ENCODE measurements at places on chromosomes 5 and 9.

DNA sequence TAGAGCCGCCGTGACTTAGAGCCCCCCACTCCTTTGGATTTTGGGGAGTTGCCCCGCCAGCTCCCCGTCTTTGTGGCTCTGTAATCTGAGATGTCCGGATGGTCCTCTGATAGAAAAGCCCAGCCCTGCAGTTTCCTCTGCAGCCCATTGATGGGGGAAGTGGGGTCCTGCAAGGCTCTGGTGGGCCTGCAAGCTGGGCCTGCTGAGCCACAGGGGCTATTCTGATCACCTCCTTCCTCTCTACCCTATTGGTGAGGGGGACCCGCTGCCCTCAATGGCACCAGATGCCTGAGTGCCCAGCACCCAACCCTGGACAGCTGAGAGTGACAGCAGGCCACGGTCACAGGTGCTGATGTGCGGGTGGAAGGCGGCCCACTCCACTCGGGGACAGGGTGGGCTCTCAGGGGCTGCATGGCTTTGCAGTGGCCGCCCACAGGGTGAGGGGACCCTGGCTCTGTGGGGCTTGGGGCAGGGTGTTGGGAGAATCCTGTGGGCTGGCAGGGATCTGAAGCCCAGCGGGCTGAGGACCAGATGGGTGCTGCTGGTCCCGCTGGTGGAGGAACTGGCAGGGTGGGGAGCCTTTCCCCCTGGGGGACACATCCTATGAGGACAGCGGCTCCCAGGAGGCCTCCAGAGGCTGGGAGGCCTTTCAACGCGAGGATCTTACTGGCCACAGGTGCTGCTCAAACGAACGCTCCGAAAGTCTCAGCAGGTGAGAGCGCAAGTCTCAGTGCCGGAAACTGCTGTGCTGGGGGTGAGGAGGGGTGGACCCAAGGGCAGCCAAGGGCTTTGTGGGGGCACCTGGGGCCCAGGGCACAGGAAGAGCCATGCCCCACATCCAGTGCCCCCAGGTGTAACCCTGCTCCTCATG, 30.0 kb upstream of the LPCAT1 start:
- DNase-seq, result no peak

- no peak for DNase-seq
Observed at GRCh38 chr5:112684737-112685136, 52.9 kb upstream of the APC start.

GRCh38 chr9:132351404-132352045, 3.3 kb downstream of the SETX start:
- no peak for DNase-seq

GRCh38 chr9:131965103-131965502, 114.6 kb downstream of the MED27 start:
- DNase-seq, result no peak

GRCh38 chr5:177256296-177256695, 47.2 kb downstream of the RAB24 start:
- DNase-seq, result no peak

GRCh38 chr5:174166231-174167079, 120.9 kb downstream of the NSG2 start:
- DNase-seq, result no peak

GRCh38 chr9:69745716-69746437, 13.9 kb downstream of the PTAR1 start:
- no peak for DNase-seq

GRCh38 chr5:173925449-173926071, 37.4 kb downstream of the CPEB4 start:
- peak; percentile 45 for DNase-seq

DNA sequence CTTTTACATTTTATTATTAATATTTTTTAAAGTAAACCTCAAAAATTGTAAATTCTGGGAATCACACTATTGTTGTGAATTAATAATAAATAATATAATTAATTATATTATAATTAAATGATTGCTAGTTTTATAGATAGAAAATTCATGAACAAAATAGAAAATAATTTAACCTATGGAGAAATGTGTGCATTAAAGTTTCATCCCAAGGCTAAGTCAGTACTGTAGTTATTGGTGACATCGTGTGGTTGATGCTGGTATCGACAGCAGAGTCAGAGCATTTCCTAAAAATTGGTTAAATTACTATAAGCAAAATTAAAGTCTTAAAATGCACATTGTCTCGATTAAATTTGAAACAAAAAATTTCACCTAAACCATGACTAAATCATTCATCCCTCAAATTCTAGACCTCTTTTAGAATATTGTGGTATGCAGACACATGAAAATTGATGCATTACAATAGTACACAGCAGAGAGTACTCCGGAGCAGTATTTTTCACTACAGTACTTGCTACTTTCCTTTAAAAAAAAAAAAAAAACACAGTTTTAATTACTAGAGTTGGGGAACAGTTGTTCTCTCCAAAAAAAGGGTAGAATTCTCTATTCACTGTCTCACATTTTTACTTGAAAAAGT, 73.9 kb downstream of the RORB start:
- peak; percentile 21 for DNase-seq

DNA sequence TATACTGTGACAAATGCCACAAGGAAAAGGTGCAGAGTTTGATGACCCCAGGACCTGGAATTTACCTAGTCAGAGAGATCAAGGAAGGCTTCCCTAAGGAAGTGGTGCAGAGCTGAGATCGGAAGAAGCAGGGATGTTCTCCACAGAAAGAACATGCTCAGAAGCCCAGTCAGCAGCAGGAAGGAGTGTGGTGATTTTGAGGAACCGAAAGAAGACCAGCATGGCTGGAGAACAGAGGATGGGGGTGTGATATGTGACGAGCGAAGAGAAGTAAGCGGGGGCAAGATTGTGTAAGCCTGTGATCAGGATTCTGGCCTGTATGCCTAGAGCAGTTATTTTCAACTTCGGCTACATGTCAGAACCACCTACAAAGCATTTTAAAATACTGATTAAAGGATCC, 18.7 kb upstream of the PIK3R1 start:
- DNase-seq, result no peak

- DNase-seq, result peak; percentile 26
Observed at GRCh38 chr5:122392824-122393223, 80.8 kb downstream of the SNCAIP start.

All from fibroblast of the conjunctiva (primary cell).